Stimulated activated CD4-positive, alpha-beta T cell treated with anti-CD3 and anti-CD28 coated beads, Interleukin-4, amount 100 ng/mL, for 24 hours (primary cell): ENCODE measurements at places on chromosomes 2 and 18.

- DNase-seq = no peak
These were observed 28.0 kb downstream of the SERPINB11 start for GRCh38 chr18:63730773-63731172.

DNA sequence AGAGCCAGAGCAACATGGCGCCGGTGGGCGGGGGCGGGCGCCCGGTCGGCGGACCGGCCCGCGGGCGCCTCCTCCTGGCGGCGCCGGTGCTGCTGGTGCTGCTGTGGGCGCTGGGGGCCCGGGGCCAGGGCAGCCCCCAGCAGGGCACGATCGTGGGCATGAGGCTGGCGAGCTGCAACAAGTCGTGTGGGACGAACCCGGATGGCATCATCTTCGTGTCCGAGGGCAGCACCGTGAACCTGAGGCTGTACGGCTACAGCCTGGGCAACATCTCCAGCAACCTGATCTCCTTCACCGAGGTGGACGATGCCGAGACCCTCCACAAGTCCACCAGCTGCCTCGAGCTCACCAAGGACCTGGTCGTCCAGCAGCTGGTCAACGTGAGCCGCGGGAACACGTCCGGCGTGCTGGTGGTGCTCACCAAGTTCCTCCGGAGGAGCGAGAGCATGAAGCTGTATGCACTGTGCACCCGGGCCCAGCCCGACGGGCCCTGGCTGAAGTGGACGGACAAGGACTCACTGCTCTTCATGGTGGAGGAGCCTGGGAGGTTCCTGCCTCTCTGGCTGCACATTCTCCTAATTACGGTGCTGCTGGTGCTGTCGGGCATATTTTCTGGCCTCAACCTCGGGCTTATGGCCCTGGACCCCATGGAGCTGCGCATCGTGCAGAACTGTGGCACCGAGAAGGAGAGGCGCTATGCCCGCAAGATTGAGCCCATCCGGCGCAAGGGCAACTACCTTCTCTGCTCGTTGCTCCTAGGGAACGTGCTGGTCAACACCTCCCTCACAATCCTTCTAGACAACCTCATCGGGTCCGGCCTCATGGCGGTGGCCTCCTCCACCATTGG, 507 bp downstream of the CNNM4 start:
- no peak for DNase-seq

DNA sequence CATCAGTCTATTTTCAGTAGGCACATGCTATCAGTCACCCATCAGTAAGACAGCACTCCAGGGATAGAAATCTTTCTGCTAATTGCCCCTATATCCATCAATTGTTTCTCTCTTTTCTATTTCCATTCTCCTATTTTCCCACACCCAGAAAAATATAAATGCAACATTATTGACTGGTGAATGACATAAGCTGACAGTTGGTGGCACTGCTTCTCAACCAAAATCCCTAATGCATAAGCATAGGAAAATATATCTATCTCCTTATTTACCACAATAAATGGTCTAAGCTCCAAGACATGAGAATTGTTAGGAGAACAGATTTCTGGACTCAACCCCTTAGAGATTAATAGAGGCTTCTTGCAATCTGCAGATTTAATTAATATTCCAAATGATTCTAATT, 64.0 kb upstream of the REG3A start:
- no peak for DNase-seq

DNA sequence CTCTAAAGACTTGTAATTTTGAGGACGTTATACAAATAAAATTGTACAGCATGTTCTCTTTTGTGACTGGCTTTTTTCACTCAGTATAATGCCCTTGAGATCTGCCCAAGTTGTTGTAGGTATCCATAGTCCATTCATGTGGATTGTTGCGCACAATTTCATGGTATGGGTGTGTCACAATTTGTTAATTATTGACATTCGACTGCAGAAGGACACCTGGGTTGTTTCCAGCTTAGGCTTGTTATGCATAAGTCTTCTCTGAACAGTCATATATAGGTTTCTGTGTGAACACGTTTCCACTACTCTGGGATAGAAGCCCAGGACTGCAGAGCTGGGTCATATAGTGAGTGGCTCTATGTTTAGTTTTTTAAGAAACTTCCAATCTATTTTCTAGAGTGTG, 800.8 kb upstream of the SALL3 start:
- DNase-seq = no peak

DNA sequence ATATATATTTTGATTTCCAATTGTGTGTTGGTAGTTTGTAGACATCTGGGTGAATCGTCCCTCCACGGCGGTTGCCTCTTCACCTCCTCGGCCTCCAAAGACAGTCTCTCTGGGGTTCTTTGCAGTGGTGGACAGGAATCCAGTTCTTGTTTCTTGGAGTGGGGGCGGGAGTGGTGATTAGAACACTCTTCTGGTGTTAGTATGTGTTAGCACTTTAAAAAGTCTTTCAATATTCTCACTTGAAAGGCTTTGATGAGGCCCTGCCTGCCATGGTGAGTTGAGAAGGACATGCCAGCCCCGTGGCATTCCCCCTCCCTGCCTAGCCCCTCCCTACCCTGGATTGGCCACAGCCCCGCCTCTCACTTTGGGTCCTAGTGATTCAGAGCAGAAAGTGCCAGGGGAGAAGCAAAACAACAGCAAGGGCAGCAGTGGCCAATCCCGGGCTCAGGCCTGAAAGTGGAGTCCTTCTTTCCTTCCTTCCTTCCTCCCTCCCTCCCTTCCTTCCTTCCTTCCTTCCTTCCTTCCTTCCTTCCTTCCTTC, 316.8 kb upstream of the HS6ST1 start:
- no peak for DNase-seq

DNA sequence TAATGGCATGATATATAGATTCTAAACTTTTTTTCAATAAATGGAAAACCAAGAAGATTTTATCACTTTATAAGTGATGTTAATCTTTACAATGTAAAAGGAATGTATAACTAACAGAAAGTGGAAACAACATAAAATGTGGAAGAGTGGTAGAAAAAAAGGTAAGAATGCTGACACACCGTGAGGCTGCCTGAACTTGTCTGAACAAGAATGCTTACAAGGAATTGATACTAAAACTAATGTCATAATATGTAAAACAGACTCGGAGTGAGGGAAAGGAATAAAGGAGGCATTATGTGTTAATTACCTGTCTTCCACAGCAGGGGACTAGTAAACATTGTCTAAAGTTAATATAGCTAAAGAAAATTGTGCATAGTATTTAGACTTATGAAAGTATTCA, 958.8 kb upstream of the TMEFF2 start:
- DNase-seq = no peak

- no peak for DNase-seq
These were observed 24.0 kb downstream of the CFAP210 start for GRCh38 chr2:169670215-169670651.
